Stimulated activated CD8-positive, alpha-beta memory T cell treated with anti-CD3 and anti-CD28 coated beads, Interleukin-7, amount 100 ng/mL, for 1 hour (primary cell): ENCODE measurements at places on chromosomes 6 and 20.

GRCh38 chr20:11972478-11972877 is 54.8 kb downstream of the BTBD3 start:
- DNase-seq: no peak

DNA sequence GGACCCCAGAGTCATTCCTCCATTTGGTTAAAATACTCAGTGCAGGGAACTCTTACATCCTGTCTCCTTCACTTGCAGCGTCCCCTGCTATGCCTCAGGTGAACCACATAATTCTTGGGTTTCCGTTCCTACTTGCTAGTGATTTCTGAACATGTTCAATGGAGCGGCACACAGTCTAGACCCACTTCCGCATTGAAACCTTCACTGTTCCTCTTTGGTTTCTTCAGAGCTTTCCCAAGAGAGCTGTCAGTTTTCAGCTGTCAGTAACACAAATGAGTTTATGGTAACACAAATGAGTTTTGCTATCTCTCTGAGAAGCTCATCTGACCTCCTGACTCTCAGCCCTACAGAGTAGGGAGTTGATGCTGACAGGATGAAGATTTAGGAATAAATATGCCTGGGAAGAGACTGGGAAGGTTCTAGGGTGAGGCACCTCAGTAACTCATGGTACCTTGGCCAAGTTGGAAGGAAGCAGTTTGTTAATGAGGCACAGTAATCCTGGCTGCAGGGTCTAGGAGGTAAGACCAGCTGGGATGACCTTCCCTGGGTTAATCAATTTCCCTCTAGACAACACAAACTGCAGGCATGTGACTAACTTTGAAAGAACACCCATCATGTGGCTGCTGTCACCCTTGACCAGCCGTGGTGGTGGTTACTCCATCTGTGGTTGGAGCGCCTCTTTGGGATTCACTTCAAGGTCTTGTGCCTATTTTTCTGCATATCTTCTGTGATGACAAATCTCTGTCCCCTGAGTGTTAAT is 5.4 kb downstream of the SYS1 start:
- no peak for DNase-seq

DNA sequence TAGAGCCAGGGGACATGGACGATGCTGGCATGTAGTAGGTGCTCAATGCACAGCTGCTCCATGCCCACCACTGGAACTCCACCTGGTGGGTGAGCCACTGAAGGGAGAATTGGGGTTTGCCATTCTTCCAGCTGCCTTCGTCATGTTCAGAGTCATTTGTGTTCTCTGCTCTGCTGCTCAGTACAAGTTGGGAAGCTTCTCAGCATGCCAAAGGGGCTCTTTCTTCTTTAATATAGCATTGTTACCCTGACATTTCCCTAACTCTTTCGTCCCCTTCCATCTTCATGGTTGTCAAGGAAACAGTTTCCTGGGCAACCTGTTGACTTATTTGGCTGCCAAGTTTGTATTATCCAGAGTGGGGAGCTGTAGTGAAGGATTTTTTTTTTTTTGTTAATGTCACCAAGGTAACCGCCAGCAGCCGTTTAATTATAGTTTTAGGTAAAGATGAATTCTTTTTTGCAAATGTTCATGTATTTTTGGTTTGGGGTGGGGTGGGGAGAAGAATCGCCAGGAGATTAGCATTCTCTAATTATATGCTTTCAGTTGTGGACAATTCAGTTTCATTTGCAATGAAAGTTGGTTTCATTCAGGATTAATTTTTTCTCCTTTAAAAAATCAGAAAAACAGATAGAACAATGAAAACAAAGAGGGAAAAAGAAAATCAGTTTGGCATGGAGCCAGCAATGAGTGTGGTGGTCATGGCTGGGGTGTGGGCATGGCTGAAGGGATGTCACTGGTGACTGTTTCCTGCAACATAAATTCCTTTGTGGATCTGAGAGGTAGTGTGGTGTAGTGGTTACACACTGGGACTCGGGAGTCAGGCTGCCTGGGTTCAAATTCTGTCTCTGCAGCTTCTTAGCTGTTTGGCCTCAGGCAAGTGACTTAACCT is 73.0 kb upstream of the KCNG1 start:
- DNase-seq: no peak

GRCh38 chr20:38764567-38765318 is 16.5 kb downstream of the ACTR5 start:
- no peak for DNase-seq

GRCh38 chr20:20624914-20625313 is 87.5 kb downstream of the RALGAPA2 start:
- DNase-seq: no peak

GRCh38 chr6:151385177-151385576 is 6.2 kb downstream of the ZBTB2 start:
- DNase-seq: no peak

DNA sequence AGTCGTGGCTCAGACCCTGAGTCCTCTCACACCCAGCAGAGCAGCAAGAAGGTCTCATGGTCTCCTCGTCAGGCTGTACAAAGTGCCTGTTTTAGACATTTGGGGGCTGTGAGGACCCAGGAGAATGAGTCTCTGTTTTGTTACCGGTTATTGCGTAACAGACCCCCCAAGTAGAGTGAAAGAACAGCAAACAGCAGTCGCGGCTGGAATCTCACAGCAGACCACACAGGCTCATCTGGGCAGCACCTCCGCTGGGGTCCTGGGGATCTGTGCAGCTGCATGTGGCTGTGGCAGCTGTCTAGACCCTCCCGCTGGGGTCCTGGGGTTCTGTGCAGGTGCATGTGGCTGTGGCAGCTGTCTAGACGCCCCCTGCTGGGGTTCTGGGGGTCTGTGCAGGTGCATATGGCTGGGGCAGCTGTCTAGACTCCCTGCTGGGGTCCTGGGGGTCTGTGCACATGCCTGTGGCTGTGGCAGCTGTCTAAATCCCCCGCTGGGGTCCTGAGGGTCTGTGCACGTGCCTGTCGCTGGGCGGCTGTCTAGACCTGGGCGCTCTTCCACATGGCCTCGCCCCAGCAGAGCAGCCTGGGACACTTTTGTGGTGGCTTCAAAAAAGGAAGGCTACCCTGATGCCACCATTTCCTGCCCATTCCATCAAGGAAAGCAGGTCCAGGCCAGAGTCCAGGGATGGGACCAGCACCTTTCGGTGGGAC is 24.7 kb downstream of the ENTPD6 start:
- no peak for DNase-seq

DNA sequence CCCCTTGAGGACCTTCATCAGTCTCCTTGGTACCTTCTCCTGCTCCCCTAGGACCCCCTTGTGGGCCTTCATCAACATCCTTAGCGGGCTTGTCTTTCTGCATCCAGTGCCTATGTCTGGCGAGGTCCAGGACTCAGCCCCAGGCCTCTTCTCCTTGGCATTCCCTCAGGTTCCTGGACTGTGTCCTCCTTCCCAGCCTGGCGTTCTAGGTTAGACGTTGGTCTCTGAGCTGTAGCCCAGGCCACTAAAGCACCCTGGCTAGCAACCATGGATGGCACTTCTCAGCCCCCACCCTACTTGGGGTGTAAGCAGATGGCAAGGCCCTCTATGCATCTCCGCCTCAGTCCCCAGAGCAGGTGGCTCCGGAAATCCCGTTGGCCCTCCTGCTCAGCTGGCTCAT is 51.5 kb upstream of the NNAT start:
- no peak for DNase-seq

DNA sequence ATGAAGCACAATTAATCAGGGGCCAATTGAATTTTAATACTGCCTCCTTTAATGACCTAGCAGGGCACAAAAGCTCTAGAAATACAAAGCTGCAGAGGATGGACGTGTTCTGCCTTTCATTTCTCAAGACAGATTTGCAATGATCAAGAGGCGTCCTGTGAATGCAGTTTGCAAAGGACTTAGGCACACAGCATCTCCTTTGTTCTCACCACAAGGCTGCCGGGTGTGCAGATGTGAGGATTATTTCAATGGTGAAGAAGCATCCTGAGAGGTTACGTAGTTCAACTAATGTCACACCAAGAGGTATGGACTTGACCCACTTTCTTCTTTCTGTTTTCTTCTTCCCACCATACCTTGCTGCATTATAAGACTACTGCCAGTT is 42.9 kb upstream of the SPTLC3 start:
- DNase-seq: no peak

GRCh38 chr20:63873477-63873971 is 8.5 kb downstream of the TPD52L2 start:
- DNase-seq: no peak

- DNase-seq: no peak
Measured at GRCh38 chr20:43583982-43584432, 6.7 kb upstream of the IFT52 start.

DNA sequence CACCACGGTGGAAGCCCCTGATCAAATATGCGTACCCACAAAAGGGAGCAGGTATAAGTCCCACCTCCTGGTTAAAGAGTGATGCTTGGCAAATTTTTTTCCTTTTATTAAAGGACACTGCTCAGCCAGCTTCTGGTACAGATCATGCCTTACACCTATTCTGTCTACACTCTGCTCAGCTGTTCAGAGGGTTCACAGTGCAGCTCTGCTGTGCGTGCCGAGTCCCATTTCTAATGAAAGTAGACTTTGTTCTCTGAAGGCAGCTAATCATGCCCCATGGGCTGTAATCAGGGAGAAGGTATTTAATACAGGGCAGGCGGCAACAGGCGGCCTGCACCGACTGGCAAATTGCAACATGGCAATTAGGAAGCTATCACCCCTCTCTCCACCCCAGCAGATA is 16.3 kb downstream of the LRRC73 start:
- no peak for DNase-seq

- DNase-seq: no peak
Measured at GRCh38 chr6:24513602-24514001, 18.8 kb downstream of the ALDH5A1 start.

DNA sequence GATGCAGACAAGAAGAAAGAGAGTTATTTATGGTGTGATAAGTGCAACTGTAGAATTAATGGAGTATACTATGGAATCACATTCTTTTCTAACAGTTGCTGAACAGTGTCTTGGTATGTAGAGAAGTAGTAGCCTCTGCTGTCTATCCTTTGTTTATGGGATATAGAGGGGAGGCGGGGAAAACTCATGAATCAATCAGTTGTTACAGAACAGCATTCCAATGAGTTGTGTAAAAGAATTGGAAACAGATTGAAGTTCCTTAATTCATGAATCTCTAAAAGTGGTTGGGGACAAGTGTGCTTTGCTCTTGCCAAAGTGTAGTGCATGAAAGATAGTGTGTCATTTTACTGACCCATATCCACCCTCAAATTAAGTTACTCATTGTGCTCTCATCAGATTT is 77.7 kb downstream of the FLRT3 start:
- DNase-seq: no peak

DNA sequence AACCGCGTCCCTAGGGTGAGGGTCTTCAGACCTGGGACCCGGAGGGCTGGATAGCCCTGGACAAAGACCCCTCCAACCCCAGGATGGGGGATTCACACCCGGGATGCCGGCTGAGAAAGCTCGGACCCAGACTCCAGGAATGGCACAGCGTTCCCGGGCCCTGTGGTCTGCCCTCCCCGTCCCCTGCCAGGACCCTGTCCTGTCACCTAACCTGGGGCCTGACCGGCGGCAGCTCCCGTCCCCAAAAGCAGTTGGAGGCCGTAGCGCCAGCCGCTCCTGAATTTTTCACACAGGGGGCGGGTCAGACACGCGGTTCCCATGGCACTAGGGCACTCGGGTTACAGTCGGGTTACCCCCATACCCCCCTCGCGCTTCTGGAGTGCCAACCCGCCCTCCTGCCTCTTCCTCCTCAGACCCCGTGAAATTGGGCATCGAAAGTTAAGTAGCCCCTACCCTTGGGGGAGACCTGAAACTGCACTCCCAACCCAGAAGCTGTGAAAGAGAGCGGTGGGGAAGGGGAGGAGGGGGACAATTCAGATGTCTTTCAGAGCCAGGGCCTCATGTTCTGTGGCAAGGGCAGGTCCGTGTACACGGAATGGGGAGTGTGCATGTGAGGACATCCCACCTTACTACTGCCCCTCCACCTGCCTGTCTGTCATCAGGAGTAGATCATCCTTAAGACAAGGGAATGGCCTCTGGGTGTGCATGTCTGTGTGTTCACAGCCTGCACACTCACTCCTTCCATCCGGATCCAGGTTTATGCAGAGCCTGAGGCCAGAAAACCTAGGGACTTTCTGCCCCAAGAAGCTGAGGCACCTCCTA is 595 bp downstream of the REM1 start:
- no peak for DNase-seq

DNA sequence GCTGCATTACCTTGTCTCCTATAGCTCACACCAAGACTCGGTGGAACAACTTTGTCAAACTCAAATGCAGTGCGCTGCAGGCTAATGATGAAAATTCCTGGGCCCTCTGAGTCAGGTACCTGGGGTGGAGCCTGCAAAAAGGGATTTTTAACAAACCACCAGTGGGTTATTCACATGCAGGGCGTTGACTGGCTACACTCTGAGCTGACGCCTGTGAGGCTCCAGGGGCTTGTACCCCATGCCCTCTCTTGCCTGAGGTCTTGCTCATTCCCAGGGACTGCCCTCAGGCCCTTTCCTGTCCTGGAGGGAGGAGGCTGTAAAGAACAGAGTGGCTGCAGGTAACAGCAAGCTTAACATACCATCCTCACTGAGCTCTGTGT is 9.2 kb downstream of the GTSF1L start:
- no peak for DNase-seq

GRCh38 chr6:139757784-139758183 is 383.3 kb upstream of the CITED2 start:
- DNase-seq: no peak

DNA sequence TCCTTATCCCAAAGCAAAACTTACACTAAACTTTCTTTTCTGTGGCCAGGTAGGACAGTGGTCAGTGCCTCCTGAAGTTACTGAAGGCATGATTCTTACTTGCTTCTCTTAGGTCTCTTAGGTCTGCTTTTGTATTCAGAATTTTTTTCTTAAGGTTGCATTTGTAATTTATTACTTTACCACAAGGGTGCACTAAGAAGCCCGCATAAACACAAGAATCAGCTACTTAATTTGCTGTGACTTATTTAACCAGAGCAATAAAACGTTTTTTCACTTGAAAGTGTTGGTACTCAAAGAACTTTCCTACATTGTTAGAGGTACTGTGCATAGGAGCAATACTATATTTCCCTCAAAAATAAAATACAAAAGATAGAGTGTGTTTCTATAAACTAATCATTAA is 75.4 kb upstream of the LAMA2 start:
- DNase-seq: no peak

DNA sequence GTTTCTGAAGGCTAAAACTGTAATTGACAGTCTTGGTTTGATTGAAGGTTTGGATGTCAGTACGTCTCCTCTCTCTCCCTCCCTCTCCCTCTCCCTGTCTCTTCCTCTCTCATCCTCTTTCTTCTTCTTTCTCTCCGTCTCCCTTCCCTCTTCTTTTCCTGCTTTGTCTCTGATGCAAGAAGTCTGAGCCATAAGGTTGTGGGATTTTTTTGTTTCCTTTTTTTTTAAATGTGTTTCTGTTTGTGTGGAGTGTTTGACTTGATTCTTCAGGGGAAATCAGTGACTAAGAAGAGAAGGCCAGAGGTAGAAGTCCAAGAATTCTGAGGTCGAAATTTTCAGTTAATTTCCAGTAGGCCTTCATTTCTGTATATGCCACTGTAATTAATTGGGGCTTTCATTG is 111.9 kb downstream of the FOXO3 start:
- DNase-seq: no peak

- DNase-seq: peak; percentile 1
Measured at GRCh38 chr20:49384437-49385434, 97.7 kb downstream of the KCNB1 start.
